ENCODE measurements at places on chromosomes 2 and 18.

- DNase-seq: no peak
These were observed 503.2 kb upstream of the FAM98A start for GRCh38 chr2:34102339-34102738.

DNA sequence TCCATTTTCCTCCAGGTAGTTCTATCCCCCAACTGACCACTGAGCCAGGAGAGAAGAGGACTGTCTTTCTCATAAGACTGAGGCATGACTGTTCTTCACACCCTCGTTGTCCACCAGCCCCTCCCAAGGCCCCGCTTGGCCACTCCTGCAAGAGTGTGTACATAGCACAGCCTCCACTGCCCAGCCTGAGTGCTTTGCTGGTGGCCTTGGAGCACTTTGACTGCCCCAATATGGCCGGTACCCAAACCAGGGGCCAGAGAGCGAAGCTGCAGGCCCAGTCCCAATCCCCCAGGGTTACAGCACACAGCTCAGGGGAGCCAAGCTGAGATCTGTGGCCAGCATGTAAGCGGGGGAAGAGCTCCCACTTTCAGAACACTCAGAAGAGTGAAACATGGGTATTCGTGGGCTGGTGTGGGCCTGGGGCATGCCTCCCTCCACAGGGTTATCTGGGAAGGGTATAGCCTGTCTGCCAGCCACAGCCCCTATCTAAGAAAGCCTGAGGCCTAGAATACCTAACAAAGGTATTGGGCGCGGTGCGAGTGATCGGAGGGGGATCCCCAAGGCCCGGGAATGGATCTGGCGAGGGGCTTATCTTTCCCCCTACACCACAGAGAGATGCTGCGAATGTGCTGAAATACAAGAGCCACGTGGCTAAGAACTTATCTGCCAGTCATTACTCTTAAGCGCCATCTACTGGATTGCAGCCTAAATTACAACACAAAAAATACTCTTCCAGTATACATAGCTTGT is 163.8 kb downstream of the WDPCP start:
- no peak for DNase-seq

- no peak for DNase-seq
These were observed 30.3 kb downstream of the TANC1 start for GRCh38 chr2:158998551-158999248.

DNA sequence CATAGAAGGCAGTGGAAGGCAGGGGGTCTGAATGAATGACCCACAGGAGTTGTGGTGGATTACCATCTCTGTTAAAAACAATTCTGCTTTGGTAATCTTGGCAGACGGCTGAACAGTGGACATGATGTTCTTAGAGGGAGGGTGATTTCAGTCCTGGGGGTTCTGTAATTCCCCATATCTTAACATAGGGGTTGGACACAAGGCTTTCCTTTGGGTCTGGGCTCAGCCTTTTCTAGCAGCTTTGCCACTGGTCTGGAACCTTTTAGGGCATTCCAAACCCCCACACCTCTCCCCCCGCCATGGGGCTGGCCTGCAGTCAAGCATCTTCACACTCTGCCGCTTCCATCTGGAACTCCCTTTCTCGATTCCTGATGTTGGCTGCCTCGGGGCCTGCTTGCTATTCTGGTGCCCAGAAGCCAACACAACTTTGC is 50.3 kb downstream of the RPL37A start:
- no peak for DNase-seq

GRCh38 chr2:71839826-71840225 is 307.8 kb downstream of the CYP26B1 start:
- no peak for DNase-seq
